Large intestine (tissue), 12 donors: ENCODE measurements at places on chromosomes 16 and 17. TPM values are rescaled to one million over a fixed set of nuclear protein-coding genes. Genes with fewer than 3 reads are reported as not detected.

GRCh38 chr16:77190190-77190477, 856 bp upstream of the MON1B start:
- no peak for DNase-seq

GRCh38 chr17:55872374-55872773, 121.5 kb downstream of the PCTP start:
- DNase-seq = no peak

GRCh38 chr16:67259705-67260104, 10.9 kb downstream of the SLC9A5 start:
- DNase-seq = no peak

GRCh38 chr17:44572801-44573200, 15.5 kb downstream of the FZD2 start:
- DNase-seq = no peak

DNA sequence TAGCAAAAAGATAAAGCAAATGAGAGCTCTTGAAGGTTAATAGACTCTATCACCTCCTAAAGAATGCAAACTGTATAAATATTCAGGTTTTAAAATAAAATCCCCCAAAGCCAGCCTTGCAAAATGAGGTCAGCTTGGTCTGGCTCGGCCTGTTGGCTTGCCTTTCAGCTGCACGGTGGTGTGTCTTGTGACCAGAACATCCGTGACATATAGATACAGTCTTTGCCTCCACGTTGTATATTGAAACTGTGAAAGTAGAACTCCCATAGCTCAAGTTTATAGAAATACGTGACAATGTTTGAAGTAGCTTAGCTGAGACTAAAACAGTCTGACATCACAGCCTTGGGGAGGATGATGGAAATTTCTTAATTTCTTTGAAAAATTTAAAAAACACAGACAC, 236.6 kb upstream of the MYOCD start:
- no peak for DNase-seq

- no peak for DNase-seq
These were observed 50.1 kb downstream of the XPO6 start for GRCh38 chr16:28161626-28162025.

- DNase-seq = peak; percentile 10
These were observed 29.9 kb downstream of the MIS12 start for GRCh38 chr17:5516060-5516792.

DNA sequence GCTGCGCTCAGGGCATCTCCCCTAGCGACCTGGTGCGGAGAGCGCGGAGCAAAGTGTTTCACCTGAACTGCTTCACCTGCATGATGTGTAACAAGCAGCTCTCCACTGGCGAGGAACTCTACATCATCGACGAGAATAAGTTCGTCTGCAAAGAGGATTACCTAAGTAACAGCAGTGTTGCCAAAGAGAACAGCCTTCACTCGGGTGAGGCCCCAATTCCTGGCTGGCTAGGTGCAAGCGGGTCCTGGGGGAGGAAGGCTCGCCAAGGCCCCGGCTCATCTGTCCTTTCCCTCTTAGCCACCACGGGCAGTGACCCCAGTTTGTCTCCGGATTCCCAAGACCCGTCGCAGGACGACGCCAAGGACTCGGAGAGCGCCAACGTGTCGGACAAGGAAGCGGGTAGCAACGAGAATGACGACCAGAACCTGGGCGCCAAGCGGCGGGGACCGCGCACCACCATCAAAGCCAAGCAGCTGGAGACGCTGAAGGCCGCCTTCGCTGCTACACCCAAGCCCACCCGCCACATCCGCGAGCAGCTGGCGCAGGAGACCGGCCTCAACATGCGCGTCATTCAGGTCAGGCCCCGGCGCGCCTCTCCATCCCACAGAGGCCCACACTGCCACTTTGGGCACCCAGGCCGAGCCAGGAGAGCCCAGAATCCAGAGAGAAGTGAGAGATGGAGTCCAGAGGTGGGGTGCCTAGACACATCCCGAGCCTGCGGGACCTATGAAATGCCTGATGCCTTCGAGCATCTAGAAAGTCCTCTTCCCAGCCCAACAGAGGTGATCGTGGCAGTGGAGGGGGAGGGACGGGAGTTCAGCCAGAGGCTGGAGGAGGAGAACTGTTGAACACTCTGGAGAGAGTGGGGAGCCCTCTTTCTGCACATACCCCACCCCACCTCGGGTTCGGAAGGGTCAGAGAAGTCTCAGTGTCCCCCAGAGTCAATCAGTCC, 3.3 kb downstream of the LHX1 start:
- DNase-seq = no peak

DNA sequence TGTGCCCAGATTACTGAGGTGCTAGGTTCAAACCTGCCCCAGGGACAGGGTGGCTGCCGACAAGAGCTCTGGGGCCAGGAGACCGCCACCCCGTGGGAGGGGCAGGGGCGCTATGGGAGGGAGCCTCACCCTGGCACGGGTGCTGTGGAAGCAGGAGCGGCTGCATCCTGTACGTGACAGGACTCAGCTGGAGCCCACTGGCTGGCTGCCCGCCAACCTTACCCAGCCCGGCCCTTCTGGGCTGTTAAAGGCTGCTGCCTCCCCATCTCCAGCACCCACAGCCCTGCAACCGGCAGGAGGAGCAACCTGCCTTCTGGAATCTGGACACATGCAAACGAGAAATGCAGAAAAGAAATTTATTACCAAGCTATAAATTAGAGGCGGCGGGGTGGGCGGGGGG, 11.2 kb downstream of the PAM16 start:
- no peak for DNase-seq

FBXW10 gene
- polyA plus RNA-seq = 1.1 TPM

ZG16B gene
- polyA plus RNA-seq = 4.3 TPM

PCGF2 gene
- polyA plus RNA-seq = 27.7 TPM
